ENCODE measurements at places on chromosomes 12 and 14.
A peak's percentile ranks its signal among the peaks of the same experiment; 100 is the strongest.

DNA sequence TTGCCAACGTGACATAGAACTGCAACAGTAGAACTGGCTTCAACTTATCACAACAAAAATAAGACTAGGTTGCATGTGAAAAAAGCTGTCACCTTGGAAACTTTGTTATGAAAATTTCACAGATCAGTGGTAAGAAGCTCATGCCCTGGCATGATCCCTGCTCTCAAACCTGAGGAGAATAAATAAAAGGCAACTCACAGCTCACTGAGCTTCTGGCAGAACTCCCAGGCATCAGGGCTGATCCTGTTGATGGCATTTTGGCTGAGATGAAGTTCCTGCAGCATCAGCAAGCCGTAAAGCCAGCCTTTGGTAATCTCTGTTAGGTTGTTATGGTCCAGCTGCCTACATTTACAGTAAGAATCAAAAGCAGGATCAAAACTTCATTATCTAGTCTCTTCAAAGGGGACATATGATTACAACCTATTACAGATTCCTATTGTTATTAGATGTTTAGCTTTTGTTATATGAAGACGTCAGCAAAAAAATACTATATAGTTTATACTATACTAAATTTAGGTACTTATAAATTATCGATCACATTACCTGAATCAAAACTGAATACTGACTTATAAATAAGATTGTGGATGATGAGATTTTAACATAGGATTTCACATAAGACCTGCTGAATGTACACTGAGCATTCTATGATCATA, 32.0 kb downstream of the LRIG3 start:
- no peak for DNase-seq

DNA sequence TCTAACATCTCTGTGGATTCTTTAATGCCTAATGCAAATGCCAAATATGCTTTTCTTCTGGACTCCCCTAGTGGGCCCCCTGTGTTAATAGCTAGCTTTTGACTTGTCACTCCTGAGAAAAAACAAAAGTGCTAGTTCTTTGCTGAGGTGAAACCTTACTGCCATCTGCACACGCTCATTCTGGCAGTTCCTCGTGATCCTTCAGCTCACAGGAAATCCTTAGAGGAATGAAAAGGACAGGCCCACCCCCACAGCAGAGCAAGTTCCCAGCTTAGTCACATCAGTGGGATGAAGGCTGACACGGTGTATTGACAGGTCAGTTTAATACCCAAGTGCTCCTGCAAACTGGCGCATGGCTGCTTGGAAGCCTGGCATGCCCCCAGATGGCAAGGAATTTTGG, 165.1 kb upstream of the ATP2B1 start:
- peak; percentile 23 for DNase-seq

DNA sequence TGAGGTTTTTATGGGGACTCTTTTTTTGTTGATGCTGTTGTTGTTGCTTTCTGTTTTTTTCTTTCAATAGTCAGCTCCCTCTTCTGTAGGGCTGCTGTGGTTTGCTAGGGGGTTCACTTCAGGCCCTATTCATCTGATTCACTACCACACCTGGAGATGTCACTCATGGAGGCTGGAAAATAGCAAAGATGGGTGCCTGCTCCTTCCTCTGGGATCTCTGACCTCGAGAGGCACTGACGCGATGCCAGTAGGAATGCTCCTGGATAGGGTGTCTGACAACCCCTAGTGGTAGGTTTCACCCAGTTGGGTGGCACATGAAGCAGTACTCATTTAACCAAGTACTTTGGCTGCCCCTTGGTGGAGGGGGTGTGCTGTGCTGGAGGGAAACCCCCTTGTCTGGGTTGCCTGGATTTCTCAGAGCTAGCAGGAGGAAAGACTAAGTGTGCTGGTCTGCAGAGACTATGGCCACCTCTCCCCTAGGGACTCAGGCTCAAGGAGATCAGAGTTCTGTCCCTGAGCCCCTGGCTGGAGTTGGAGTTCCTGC, 745.5 kb downstream of the TMTC2 start:
- DNase-seq, result no peak

- no peak for DNase-seq
These were observed 191.1 kb upstream of the PRICKLE1 start for GRCh38 chr12:42780671-42781070.

GRCh38 chr12:1758887-1759286, 61.5 kb upstream of the LRTM2 start:
- no peak for DNase-seq

DNA sequence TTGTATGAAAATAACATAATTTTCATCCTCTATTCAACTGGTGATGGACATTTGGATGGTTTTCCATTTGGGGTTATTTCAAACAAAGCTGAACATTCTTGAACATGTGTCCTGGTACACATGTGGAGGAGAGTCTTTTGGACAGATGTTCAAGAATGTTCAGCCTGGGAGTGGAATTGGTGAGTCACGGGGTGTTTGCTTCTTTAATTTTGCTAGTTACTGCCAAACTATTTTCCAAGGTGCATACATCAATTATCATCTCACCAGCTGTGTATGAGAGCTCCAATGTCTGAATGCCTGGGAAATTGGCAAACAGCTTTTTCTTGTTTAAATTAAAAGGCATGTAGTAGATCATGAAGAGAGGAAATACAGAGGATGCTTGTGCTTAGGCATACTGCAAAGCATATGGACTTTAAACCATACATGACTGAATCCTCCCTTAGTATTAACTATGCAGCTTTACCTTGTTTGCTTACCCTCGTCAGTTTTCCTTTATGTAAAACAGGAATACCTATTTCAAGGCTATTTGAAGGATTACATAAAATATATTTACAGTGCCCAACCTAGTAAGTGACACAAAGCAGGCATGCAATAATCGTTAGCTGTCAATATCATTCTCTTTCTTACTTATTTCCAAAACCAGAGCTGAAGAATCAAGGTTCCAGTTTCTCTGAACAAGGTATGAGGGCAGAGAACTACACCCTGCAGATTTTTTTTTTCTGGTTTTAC, 152.1 kb downstream of the ITPR2 start:
- DNase-seq, result no peak
